Activated naive CD8-positive, alpha-beta T cell treated with anti-CD3 and anti-CD28 coated beads, Interleukin-2, amount 10 ng/mL, durations not matched to agents 7 days and 5 days (primary cell): ENCODE measurements at places on chromosomes 3 and 15. TPM values are rescaled to one million over a fixed set of nuclear protein-coding genes. Genes with fewer than 3 reads are reported as not detected.

DNA sequence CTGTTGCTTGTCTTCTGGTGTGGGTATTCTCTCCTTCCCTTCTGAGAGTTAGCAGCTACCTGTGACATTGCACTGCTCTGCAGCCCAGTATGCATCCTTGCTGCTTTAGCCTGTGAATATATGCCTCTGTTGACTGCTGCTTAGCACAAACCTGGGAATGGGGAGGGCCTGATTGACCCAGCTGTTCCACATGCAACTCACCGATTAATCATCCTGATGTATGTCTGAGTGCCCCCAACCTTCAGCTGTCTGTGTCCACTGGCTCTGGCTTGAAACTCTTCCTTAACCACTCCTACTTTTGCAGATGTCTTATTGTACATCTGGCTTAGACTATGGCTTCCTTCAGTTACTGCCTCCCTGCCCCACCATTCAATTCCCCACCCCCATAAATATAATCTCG lies 119.1 kb downstream of the RASA2 start:
- H3K4me3 ChIP-seq = no peak overlapping the region
- H3K27ac ChIP-seq = no peak overlapping the region
- H3K4me1 ChIP-seq = no peaks in the 10 kb centered on the region
- DNase-seq = no peak

- peaks cover 38% of the 10 kb centered on the region for H3K4me1 ChIP-seq
- DNase-seq = no peak
- peaks cover 23% of the 10 kb centered on the region for H3K36me3 ChIP-seq
- H3K27me3 ChIP-seq = no peaks in the 10 kb centered on the region
- no peak overlapping the region for H3K4me3 ChIP-seq
- H3K27ac ChIP-seq = no peak overlapping the region
These were observed 2.8 kb downstream of the SERP1 start for GRCh38 chr3:150543531-150543930.

The MUC20 gene
- total RNA-seq = 3.1 TPM

The COL7A1 gene
- 1.0 TPM for total RNA-seq

The DAZL gene
- not detected for total RNA-seq
